Activated T-cell treated with anti-CD3 and anti-CD28 coated beads, Interleukin-2, amount 50 U/mL, for 72 hours (primary cell): ENCODE measurements at places on chromosomes 16 and 17.
A peak's percentile ranks its signal among the peaks of the same experiment; 100 is the strongest.

- DNase-seq: no peak
Measured at GRCh38 chr17:8953156-8953885, 12.2 kb downstream of the PIK3R5 start.

DNA sequence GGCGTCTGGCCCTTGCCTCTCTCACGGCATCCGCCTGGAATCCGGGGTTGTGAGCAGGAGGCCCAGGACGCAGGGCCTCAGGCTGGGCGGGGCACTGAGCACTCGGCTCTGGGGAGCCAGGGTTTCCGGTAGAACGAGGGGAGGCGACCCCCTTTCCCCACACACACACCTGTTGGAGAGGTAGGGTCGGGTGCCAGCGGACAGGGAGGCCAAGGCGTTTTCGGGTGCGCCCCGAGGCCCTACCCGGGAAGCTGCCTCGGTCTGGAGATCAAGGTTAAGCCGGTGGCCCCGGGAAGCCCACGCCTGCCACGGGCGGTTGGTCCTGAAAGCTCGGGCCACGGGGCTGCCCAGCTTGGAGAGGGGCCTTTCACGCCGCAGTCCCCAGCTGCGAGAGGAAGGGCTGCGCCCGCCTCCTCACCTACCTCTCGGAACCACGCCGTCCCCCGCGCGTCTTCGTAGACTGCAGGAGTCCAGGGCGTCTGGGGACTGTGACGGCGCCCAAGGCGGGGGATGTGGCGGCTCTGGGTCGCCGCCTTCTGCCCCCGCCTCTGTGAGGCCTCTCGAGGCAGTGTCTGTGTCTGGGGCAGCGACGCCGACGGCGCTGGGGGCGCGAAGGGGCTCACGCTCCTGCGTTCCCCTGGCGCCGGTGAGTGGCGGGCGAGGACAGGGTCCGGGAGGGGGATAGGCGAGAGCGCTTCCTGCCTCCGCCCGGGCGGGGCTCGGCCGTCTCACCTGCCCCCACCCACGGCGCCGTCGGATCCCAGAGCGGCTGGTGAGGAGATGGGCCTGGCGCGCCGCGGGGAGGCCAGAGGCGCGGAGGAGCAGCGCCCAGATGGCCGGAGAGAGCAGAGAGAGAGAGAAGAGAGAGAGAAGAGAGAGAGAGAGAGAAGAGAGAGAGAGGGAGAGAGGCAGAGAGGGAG lies 20.3 kb upstream of the HOXB9 start:
- DNase-seq: peak; percentile 33

DNA sequence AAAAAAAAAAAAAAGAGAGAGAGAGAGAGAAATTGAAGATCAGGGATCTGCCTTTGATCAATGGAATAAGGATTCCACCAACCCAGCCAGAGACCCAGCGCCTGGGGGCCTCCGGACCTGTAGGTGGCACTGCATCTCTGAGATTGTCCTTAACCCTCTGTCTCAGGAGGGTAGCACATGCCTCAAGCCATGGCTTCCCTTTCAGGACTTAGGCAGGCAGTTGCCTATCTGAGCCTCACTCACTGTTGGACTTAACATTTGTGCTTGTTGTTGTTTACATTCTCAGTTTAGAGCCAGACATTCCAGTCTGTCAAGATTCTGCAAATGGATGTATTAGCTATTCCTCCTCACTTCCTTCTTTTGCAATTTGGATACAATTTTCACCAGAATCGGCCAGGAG lies 5.1 kb upstream of the SCNN1B start:
- DNase-seq: no peak

- no peak for DNase-seq
Measured at GRCh38 chr16:35173295-35173694, 1713.9 kb downstream of the TP53TG3F start.

DNA sequence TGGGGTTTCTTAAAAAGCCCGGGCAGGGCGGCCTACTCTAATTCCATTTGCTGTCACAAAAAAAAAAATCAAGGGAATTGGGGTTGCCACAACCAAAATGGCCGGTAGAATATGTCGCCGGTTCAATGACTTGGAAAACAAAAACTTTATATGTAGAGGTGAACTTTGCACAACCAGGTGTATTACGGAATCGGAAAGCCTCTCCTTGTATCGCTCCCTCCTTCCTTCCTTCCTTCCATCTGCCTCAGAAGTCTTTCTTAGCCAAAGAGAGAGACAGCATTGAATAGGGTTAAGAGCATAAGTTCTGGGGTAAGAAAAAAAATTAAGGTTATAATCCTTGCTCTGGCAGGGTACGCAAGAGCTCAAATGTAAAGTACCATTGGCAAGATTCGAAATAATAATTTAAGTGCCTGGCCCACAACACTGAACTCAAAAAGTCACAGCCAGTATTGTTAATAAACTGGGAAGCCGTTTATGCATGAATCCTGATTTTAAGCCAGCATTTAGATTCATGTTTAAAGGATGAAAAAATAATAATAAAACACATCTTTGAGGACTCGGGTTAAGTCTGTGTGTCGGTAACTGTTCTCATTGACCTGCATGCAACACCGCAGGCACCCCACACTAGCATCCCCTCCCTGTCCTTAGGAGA lies 522 bp upstream of the GLG1 start:
- DNase-seq: no peak

- no peak for DNase-seq
Measured at GRCh38 chr16:78773706-78774105, 674.3 kb downstream of the WWOX start.

GRCh38 chr17:77635176-77635575 lies 323.3 kb upstream of the TNRC6C start:
- no peak for DNase-seq

DNA sequence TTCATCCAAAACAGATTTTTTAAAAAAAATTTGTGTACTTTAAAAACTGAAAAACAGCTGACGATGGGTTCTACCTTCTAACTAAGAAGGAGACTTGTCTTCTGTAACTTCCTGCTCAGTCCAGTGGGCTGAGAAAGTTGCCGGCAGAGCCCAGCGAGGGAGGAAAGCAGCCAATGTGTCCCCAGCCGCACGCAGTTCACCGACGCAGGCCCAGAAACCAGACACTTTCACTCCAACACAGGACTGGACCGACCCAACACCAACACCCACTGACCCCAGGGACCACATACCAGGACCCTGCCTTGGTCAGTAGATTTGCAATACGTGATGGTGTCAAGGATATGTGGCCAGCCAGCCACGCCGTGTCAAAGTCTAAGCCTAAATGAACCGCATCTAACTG lies 25.6 kb downstream of the TRAP1 start:
- DNase-seq: no peak

DNA sequence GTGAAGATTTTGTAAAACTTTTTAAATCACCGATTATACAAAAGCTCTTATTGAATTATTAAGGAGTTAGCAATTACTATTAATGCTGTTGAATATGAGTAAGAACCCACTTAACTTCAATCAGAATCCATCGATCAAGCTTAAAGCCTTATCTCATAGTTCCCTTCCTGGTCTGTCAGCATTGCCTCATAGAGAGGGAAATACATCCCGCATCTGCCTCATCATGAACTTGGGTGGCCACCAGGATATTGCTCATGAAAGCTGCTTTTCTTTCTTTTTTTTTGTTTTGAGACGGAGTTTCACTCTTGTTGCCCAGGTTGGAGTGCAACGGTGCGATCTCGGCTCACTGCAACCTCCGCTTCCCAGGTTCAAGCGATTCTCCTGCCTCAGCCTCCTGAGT lies 66.7 kb downstream of the PIGL start:
- no peak for DNase-seq

DNA sequence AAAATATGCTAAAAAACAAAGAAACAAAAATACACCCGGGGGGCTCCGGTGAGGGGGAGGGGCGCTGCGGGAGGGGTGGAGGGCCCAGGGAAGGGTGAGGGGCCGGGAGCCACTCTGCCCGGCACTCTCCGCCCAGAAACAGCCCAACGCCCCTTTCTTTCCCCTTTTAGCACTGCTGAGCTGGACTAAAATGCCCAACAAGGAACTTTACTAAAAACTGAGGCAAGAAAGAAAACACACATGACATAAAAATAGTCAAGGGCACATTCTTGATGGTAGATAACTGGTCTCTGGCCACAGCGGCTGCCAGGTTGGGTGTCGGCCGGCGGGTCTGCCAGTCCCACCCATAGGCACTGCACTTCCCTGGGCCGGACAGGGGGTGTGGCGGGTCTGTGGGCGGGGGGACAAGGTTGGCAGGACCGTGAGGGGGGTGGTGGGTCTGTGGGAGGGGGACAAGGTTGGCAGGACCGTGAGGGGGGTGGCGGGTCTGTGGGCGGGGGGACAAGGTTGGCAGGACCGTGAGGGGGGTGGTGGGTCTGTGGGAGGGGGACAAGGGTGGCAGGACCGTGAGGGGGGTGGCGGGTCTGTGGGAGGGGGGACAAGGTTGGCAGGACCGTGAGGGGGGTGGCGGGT lies 20.9 kb downstream of the METRNL start:
- no peak for DNase-seq

DNA sequence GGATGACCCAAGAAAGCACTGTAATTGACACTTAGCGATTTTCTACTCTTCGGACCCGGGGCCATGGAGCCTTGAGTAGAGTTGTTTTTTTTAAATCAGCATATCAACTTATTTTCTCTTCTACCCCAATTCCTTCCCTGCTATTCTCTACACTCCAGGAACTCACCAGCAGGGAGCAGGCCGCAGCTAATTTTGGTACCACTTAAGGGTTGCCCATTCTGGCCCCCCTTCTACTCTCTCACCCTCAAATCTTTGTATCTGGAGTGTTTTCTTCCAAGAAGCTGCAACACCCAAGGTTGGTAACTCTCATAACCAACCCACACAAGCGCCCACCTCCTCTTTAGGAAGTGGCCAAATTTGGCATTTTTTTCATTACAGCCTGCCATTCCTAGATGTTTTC lies 5.5 kb upstream of the ERAL1 start:
- DNase-seq: peak; percentile 17

GRCh38 chr16:55842369-55843104 lies 9.6 kb upstream of the CES1 start:
- peak; percentile 30 for DNase-seq

DNA sequence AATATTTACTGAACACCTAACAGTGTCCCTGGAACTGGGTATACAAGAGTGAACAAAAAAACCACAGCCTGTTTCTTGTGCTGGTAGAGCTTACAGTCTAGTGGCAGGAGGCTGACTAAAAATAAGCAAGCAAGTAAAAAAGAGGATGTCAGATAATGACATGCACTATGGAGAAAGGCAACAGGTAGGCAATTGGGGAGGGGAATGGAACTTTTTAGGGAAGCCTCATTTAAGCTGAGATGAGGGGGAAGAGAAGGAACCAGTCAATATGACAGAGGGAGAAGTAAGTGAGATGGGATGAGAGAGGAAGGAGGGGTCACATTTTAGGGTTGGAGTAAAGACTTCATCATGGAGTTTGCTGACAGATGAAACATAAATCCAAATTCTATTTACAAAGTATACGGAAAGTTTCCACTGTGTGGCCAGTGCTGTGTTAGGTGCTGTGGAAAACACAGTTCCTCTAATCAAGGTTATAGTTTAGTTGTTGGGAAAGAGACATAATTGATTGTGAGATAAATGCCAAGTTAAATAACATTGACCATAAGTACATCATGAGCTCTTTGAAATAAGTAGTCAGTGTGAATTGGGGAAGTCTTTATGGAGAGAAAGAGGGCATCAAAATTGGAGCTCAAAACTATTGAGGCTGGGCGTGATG lies 251.4 kb downstream of the FTO start:
- no peak for DNase-seq

GRCh38 chr17:57597531-57598453 lies 147.3 kb downstream of the CCDC182 start:
- DNase-seq: no peak

- no peak for DNase-seq
Measured at GRCh38 chr16:77551357-77551756, 116.5 kb upstream of the ADAMTS18 start.

DNA sequence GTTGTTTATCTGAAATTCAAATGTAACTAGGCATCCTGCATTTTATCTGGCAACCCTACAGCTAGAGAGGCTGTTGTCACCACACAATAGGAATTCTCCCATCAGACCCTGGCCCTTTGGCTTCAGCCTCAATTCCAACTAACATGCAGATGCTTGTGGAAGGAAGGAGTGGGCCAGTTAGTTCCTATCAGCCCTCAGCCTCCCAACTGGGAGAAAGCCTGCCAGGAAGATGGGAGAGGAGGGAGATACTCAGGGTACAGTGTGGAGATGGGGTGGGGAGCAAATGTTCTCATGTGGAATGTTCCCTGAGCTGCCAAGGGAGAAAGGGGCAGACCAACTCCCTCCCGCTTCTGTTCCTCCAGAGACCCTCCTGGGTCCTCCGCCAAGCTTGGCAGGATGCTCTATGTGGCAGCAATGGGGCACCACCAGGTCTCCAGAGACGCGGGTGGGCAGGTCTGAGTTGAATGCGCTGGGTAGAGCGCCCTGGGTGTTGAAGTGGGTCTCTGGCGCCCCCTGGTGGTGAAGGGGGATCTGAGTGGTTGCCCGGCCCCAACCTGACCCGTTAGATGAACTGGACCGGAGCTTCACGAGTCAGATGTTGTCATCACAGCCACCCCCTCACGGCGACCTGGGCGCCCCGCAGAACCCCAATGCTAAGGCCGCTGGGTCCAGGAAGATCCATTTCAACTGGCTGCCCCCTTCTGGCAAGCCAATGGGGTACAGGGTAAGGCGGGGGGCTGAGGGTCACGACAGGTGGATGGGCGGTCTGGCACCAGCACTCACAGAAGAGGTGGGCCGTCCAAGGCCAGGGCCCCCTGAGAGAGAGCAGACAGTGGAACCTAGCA lies 15.2 kb downstream of the GALK1 start:
- DNase-seq: peak; percentile 89

DNA sequence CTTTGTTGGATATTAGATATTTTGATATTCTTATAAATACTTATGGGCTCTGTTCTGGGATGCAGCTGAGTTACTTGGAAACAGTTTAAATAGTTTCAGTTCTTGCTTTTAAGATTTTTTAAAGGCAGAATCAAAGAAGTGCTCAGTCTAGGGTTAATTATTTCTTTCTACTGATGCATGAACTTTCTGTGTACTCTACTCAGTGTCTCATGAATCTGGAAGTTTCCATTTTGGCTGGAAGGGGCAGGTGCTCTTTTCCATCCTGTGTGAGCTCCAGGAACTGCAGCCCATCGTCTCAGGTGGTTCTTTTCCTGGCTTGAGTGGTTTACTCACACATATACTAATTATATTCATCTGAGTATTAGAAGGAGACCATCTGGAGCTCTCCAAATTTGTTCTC lies 61.1 kb upstream of the CPHXL start:
- no peak for DNase-seq

- DNase-seq: no peak
Measured at GRCh38 chr16:8874388-8874787, 5.6 kb upstream of the CARHSP1 start.

DNA sequence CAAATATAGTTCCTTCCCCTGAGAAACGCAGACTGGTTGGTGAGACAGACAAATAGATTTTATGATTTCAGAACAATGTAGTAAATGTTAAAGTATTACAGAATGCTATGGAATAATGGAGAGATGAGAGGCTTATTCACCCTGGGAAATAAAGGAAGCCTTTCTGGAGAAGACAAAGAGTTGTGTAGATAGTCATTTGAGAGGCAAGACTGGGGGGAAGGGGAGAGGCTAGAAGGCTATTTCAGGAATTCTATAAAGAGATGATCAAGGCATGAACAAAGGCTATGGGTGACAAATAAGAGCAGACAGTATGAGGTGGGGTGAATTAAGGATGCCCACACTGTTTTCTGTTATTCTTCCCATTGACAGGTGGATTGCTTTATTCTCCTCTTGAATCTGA lies 211.4 kb downstream of the GRIN2A start:
- DNase-seq: no peak

- peak; percentile 77 for DNase-seq
Measured at GRCh38 chr16:67447508-67448076, 16.7 kb downstream of the HSD11B2 start.

GRCh38 chr17:30570191-30570590 lies 93.0 kb downstream of the GOSR1 start:
- DNase-seq: no peak

GRCh38 chr16:424033-424622 lies 1.3 kb upstream of the RAB11FIP3 start:
- no peak for DNase-seq

GRCh38 chr17:37693328-37693727 lies 50.1 kb upstream of the DDX52 start:
- no peak for DNase-seq
